M059J (cell line): ENCODE measurements at places on chromosomes 13 and 19. TPM values are rescaled to one million over a fixed set of nuclear protein-coding genes. Genes with fewer than 3 reads are reported as not detected.

Gene F10
- 0.10 TPM in 1 of 2 replicates, not detected in the other for total RNA-seq

Gene ZNF304
- 8.0 and 11.8 TPM in 2 replicates for total RNA-seq

Gene ZNF653
- 5.2 and 21.1 TPM in 2 replicates for total RNA-seq

Gene FEM1A
- total RNA-seq, result 7.5 and 11.0 TPM in 2 replicates

Gene SLC1A6
- total RNA-seq, result not detected in 2 replicates

Gene VSTM1
- total RNA-seq, result not detected in 2 replicates

DNA sequence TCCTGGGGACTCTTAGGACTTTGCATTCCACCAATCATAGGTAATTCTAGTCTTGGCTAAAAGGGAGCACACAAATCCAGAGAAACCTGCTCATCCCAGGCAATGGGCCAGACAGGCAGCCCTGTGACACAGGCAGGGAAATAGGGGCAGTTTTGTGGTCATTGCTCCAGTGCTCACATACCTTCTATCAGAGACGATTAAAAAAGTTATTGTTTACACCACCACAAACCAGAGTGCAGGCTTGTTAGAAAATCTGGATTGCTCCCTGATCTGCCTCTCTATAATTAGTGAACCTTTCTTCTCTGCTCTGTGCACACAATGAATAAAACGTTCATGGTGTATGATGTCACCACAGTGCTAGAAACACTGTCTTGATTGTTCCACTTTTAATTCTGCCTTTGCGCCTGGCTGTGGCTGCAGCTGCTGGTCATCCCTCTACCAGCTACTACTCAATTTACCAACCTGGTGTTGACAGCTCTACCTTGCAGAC lies 121.6 kb upstream of the SPATA13 start:
- peak; percentile 76 for DNase-seq

- no peak for DNase-seq
These were observed 4.8 kb upstream of the ATF5 start for GRCh38 chr19:49924004-49924880.

- DNase-seq, result peak; percentile 99
These were observed 12.8 kb downstream of the IGSF23 start for GRCh38 chr19:44626048-44626624.

DNA sequence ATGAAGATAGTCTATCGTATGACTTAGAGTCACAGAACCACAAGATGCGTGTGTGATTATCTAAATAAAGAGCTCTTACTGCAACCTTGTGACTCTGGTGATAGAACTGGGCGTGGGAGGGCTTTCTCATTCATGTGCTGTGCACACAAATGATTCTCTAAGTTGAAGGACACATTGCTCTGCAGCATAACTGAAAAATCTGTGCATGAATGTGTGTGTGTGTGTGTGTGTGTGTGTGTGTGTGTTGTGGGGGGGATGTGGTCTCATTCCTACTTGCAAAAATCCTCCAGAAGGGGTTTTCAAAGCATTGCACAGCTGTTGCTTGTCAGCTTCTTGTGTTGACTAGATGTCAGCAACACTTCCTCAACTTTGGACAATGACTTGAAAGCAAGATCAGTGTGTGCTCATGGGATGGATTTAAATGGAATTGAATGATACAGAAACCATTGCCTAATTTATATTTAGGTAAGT lies 22.4 kb downstream of the LRCH1 start:
- DNase-seq, result no peak

- no peak for DNase-seq
These were observed 9.2 kb upstream of the DNAJC15 start for GRCh38 chr13:43014162-43014561.

DNA sequence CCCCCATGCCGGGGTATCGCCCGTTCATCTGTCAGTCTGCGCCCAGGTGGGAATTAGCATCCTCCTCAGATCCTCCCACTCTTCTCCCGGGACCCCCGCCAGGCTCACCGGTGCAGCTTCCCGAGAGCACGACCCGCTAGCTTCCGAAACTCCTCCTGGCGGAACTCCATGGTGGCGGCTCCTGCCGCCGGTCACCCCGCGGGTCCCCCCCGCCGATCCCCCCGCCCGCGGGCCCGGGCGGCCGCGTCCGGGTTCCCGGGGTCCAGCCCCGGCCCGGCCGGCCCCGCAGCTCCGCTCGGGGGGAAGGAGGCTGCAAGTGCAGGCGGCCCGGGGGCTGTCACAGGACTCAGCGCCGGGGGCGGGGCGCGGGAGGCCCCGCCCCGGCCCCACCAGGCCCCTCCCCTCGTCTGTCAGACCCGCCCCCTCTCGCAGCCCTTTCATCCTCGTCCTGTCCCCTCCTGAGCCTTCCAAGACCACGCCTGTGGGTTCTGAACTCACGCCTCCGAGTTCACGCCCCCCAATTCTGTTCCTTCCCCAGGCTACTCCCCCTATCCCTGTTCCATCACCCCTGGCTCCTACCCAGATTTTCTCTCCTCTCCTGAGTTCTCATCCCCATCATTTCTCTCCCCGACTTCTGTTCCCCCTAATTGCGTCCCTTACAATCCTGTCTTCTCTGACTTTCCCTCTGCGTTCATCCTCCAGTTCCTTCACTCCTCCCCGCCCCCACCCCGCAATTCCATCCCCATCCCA lies at the start of gene SLC17A7:
Gene SLC17A7, minus strand, starts transcription at position 318 of the 750 bp plus-strand sequence. Its CDS starts 148 bp downstream, at position 170.
- no peak for DNase-seq

- DNase-seq, result peak; percentile 79
These were observed 9.6 kb upstream of the LATS2 start for GRCh38 chr13:21071015-21071414.

- no peak for DNase-seq
These were observed 17.3 kb downstream of the DOT1L start for GRCh38 chr19:2180881-2181632.

- no peak for DNase-seq
These were observed 8.8 kb downstream of the NDUFA11 start for GRCh38 chr19:5894704-5895349.
